ENCODE measurements at places on chromosomes 11 and 22.

DNA sequence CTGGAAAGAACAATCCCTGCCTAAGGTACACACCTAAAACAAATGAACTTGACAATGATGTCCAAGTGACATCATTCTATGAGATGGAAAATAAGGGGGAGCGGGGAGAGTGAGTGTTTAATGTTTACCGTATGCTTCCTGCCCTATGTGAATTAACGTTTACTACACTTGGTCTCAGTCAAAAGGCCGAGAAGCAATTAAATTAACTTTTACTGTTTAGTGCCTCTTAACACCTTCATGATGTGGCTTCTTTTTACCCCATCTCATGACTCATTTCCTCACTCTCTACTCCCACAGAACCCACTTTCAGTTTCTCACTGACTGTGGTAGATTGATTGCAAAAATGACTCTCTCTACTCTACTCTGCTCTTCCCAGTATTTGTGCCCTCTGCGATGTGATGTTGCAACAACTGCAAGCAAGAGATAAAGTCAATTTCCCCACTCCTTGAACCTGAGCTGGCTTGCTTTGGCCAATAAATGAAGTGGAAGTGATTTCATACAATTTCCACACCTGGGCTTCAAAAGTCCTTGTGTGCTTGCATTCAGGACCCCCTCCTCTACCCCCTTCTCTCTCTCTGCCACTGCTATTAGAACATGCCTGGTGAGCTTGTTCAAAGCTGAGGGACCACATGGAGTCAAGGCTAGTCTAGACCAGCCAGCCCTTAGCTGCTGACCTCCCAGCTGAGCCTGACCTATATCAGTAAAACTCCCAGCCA is 11.6 kb upstream of the ALKBH3 start:
- DNase-seq = peak; percentile 34

DNA sequence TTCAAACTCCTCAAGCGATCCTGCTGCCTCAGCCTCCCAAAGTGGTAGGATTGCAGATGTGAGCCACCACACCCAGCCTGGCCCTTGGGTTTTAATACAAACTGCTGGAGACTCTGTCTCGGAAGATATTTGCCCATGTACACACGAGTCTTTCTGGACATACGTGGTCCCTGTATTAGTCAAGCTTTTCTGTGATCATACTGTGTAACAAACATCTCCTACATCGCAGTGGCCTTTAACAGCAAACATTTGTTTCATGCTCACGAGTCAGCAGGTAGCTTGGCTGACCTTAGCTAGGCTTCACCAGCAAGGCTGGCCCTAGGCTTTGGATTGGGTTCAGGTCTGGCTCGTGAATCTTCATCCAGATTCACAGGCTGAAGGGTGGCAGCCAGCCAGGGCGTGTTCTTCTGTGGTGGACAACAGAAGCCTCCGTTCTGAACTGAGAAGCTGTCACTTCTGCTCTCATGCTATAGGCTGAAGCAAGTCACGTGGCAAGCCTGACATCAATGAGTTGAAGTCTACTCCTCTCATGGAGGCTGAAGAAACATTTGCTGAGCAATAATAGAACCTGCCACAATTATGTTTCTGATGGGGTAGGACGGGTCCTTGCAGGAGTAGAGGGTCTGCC is 8.8 kb downstream of the KIAA1671 start:
- DNase-seq = no peak

GRCh38 chr11:30705913-30706675 is 119.9 kb upstream of the MPPED2 start:
- DNase-seq = no peak

- DNase-seq = peak; percentile 98
These were observed at the start of gene MCM5 for GRCh38 chr22:35399678-35400500. MCM5 (plus strand) TSS chr22:35400140; CDS start chr22:35400439, 299 bp downstream.

DNA sequence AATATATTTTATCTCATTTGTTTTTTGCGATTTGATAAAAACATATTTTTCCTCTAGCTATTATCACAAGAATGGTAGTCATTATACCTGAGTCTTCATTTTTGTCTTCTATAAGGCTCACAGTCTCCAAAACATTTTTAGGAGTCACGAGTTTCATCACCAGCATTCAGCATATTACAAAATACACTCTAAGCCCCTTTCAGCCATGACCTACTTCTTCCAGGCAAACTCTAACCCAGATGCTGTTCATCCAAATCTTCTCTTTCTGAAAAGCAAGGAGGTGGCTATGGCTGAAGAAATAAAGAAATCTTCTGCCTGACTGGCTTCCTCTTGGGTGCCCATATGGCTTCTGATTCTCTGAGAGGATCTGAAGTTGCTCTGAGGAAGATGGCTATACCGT is 35.7 kb upstream of the USP47 start:
- no peak for DNase-seq
